ENCODE measurements at places on chromosomes 7 and 10.

GRCh38 chr10:124917428-124918190, 24.3 kb upstream of the ZRANB1 start:
- peak; percentile 27 for DNase-seq

- no peak for DNase-seq
These were observed 29.6 kb downstream of the PFKFB3 start for GRCh38 chr10:6232225-6232807.

DNA sequence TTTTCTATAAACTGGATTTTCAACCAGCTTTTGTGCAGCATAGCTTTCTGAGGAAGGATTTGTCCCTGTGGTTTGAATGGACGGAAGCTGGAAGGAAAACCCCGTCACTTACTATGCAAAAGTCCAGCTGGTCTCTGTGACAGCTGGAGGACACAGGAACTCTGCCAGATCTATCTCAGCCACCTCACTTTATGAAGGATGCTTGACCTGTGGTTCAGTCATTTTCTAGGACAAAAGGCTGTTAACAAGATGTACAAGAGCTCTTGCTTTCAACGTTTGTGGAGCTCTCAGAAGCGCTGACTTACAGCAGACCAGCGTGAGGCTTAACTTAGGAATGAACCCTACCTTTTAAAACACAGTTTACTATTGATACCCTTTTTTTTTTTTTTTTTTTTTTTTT, 90.8 kb downstream of the CREM start:
- no peak for DNase-seq

GRCh38 chr7:157818701-157819454, 482.1 kb downstream of the DNAJB6 start:
- DNase-seq: no peak

GRCh38 chr7:134046594-134047128, 80.5 kb upstream of the LRGUK start:
- no peak for DNase-seq

DNA sequence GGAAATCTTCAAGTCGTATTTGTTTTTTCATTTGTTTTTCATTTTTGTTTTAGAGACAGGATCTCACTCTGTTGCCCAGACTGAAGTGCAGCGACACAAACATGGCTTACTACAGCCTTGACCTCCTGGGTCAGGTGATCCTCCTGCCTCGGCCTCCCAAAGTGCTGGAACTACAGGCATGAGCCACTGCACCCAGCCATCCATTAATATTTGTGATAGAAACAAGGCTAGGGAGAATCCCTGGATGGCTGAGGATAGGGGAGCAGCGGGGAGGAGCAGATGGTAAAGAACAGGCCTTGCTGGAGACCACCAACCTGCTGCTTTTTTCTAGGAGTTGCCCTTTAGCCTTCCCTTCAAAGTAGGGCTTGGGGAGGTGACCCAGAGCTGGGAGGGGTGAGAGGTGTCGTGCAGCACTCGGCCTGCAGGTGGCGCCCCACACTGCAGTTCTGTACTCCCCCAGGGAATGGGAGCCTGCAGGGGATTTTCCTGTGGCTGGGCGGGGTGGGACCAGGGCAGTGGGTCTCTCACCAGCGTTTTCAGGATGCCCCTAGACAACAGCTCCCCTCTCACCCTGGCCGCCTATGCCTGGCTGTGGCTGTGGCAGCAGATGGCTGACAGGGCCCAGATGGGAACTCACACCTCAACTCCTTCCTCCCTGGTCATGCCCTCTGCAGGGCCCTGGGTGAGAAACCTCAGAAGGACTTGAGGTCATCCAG, 12.6 kb upstream of the CDH23 start:
- peak; percentile 77 for DNase-seq

DNA sequence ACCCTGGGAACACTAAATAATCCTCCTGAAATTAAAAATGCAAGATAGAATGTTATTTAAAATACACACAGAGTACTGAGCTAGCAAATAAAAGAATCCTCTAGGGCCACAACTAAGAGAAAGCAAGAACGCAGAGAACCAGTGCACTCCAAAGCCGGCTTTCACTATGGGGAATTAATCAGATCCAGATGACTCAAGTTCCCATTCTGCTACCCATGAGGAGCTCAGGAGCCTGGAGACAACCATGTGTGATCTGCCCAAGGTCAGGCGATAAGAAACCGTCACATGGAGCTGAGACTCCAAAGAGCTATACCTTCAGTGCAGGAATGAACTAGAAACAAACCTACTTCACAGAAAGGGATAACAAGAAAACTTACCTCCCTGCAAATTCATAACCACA, 19.5 kb upstream of the CYREN start:
- no peak for DNase-seq

GRCh38 chr7:81725812-81726127, 44.1 kb downstream of the HGF start:
- DNase-seq: no peak

DNA sequence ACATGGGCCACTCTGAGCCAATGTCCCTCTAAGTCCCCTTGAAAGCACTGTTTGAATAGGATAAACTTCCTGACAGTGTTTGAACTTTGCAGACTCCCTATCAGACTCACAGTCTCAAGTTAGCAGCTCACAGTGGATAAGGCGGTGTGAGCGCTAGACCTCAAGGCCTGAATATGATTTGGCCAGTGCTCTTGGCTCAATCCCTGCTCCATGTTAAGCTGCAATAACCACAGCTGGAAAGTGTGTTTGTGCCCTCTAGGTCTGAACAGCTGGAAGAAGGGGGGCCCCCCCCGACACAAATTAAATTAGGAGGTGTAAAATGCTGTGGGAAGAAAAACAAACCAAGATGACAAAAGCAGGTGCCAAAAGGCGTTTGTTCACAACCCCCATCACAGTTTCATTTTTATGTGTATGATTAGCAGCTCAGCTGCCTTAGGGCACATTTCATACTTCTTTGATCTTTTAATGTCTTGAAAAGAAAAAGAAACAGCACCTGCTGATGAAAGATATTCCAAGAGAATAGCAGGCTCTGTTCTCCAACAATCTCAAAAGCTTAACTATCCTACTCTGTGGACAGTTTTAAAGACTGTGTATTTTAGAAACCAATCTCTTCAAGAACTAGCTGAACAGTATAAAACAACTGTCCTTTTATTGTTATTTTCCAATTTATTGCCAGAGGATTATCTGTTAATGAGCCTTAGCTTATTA, 167.6 kb downstream of the SNX13 start:
- DNase-seq: no peak

DNA sequence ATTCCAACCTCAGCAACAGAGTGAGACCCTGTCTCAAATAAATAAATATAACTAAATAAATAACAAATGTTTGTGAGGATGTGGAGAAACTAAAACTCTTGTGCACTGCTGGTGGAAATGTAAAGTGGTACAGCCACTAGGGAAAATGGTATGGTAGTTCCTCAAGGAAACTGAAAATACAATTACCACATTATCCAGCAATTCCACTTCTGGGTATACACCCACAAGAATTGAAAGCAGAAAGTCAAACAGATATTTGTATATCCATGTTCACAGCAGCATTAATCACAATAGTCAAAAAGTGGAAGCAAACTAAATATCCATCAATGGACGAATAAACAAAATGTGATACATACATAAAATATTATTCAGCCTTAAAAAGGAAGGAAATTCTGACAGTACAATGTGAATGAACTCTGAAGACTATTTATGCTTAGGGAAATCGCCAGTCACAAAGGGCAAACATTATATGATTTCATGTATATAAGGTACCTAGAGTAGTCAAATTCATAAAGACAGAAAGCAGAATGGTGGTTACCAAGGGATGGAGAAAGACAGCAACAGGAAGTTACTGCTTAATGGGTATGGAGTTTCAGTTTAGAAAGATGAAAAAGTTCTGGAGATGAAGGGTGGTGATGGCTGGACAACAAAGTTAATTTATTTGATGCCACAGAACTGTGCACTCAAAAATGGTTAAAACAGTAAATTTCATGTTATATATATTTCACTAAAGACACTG, 9.8 kb downstream of the ARHGAP12 start:
- no peak for DNase-seq

- DNase-seq: no peak
These were observed 148.0 kb downstream of the LRRN3 start for GRCh38 chr7:111238886-111239285.

DNA sequence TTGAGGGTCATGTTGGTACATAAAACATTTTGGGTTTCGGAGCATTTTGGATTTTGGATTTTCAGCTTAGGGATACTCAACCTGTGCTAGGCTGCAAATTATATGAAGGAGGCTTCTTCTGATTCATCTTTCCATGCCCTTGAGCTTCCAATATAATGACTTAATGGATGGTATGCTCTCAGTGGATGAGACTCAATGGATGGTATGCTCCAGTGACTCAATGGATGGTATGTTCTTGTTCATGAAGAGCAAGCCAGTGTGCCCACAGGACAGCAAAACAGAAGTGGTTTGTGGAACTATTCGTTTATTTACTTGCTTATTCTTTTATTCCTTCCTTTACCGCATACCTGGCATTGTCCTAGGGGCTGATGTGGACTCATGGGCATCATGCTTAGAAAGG, 969.6 kb downstream of the LRMDA start:
- no peak for DNase-seq

GRCh38 chr10:79412516-79412915, 32.9 kb downstream of the ZCCHC24 start:
- no peak for DNase-seq

- DNase-seq: no peak
These were observed 66.9 kb upstream of the SFMBT2 start for GRCh38 chr10:7477538-7478334.

DNA sequence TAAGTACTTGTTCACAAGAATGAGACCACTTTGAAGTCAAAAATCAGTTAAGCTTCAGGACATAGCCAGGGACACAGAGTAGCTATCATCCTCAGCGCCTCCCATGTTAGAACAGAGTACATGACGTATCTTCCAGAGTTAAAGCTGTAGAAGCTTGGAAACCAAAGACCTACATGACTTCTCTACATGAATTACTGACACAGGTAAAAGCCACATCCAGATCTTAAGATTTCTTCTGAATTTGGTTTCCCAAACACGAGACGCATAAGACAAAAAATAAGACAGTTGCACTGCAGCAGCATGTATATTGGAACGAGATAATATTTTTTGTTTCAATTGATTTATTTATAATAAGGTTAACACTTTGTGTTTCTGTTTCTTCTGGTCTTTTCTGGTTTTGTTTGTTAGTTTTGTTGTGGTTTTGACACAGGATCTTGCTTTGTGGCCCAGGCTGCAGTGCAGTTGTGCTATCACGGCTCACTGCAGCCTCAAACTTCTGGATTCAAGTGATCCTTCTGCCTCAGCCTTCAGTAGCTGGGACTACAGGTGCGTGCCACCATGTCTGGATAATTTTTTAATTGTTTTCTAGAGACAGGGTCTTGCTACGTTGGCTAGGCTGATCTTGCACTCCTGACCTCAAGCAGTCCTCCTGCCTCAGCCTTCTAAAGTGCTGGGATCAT, 10.2 kb upstream of the EPC1 start:
- DNase-seq: no peak

- no peak for DNase-seq
These were observed 60.9 kb downstream of the TMEM270 start for GRCh38 chr7:73921623-73922528.

DNA sequence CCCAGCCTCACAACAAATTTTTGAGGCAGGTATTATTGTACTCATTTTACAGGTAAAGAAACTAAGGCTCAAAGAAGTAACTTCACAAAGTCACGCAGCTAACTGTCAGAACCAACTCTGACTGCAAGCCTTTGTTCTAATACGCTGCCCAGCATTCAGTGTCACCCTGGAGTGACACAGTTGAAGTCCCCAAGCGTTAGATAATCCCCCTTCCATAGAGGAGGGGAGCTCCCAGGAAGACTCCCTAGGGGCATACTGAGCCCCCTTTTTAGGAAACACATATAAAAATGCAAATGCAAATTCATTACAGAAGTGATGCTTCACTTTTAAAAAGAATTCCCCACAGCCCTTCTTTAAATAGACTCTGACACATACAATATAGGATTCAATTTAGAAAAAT, 101.0 kb upstream of the MACROH2A2 start:
- no peak for DNase-seq

GRCh38 chr7:123329988-123330643, 130.3 kb upstream of the SLC13A1 start:
- DNase-seq: no peak

DNA sequence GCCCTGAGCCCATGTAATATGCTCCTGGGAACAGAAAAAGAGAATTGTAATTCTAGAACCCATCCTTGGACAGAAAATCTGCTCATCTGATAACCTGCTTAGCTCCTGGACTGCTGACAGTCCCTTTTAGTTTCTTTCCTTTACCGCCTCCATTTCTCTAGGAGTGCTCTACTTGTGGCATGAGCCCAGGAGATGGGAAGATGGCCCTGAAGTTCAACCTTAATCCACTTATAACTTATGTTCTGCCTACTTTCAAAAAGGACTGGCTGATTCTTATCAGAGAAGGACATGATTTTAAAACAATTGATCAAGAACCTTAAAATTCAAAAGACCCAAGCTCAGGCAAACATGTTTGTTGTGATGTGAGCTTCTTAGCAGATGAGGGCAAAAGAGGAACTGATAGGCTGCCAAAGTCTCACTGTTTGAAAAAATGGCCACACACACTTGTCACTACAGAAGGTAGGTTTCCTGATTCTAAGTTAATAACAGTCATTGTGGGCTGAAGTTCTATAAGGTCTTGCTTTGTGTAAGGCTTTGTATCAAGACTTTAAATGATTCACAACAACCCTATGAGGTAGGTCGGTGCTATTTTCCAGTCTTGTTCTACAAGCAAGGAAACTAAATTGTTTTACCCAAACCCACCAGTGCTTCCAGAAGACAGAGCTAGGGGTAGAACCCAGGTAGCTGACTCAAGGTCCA, 94.3 kb upstream of the AFAP1L2 start:
- no peak for DNase-seq

GRCh38 chr7:96052860-96053470, 268.9 kb downstream of the SLC25A13 start:
- DNase-seq: no peak

GRCh38 chr7:1160670-1161021, 650 bp upstream of the ZFAND2A start:
- no peak for DNase-seq

DNA sequence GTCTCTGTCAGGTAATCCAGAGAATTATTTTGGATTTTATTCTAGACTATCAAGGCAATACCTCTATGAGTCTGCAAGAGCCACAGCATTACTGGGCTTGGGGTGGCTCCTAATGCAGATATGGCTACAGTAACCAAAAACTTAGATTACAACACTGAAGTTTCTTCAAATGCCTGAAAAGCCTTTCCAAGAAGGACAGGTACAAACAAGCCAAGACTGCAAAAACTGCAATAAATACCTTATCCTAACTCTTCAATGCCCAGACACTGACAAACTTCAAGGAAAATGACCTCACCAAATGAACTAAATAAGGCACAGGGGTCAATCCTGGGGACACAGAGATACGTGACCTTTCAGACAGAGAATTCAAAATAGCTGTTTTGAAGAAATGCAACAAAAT, 82.0 kb downstream of the TES start:
- DNase-seq: no peak

GRCh38 chr7:12069757-12070156, 141.3 kb upstream of the TMEM106B start:
- no peak for DNase-seq

DNA sequence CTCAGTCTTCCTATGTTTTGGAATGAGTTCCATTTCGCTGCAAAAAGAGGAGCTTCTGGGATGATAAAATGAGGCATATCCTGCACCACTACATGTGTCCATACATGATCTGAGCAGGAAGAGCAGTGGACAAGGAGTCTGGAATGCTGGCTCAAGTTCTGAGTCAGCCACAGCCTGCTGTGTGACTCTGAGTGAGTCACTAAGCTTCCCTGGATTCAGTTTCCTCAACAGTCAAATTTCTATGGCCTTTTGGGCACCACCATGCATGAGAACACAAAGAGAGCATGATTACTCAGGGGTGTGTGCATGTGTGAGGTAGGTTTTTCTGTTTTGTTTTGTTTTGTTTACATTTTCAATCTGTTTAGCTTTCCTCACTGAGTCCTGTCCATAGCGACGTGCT, 254.6 kb downstream of the ANKRD30A start:
- DNase-seq: no peak
